Stomach (tissue), 19 donors: ENCODE measurements at places on chromosomes 6 and 20. TPM values are rescaled to one million over a fixed set of nuclear protein-coding genes. Genes with fewer than 3 reads are reported as not detected.

DNA sequence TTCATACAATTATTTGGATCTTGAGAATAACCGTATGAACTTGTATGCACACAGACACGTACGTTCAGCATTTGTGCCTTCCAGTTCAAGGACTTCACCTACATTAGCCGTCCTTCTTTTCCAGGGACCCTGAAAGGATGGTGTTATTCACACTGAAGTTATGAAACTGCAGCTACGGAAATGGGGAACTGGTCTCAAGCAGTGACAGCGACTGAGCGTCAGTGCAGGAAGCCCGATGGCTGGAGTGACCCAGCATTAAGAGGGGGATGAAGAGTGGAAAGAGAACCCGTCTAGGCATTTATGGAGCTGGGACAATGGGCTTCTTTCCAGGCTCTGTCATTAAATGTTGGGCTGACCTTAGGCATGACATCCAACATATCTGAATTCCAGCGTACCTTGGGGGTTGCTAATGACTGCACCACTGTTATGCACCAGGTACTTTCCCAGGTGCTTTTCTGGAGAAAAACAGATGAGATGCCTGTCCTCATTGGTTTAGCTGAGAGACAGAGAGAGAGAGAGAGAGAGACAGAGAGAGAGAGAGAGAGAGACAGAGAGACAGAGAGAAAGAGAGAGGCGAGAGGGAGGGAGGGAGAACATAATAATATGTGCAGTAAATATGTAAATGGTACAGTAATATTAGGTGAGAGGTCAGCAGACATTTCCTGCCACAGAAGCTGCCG, 204.7 kb upstream of the EXOC2 start:
- no peak for DNase-seq

- peak; percentile 89 for DNase-seq
These were observed 12.1 kb upstream of the PDYN start for GRCh38 chr20:2005831-2006426.

- DNase-seq = no peak
These were observed 69.2 kb downstream of the PRDM1 start for GRCh38 chr6:106155219-106155830.

The LPA gene
- not detected for total RNA-seq

DNA sequence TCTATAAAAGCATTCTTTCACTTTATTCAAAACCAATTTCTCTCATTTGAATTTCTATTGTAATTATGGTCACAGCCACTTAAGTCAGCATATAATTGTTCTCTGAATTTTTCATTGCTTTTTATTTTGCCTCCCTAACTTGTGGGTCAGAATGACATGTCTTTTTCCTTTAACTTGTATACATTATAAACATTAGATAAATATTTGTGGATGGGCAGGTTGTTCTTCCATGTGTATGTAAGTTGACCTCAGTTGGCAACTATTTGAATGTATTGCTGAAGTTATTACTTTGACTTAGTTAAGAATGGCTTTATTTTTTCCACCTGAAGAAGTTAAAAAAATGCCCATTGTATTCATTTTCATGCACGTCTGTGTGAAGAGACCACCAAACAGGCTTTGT, 83.0 kb upstream of the MAP3K7 start:
- DNase-seq = no peak

DNA sequence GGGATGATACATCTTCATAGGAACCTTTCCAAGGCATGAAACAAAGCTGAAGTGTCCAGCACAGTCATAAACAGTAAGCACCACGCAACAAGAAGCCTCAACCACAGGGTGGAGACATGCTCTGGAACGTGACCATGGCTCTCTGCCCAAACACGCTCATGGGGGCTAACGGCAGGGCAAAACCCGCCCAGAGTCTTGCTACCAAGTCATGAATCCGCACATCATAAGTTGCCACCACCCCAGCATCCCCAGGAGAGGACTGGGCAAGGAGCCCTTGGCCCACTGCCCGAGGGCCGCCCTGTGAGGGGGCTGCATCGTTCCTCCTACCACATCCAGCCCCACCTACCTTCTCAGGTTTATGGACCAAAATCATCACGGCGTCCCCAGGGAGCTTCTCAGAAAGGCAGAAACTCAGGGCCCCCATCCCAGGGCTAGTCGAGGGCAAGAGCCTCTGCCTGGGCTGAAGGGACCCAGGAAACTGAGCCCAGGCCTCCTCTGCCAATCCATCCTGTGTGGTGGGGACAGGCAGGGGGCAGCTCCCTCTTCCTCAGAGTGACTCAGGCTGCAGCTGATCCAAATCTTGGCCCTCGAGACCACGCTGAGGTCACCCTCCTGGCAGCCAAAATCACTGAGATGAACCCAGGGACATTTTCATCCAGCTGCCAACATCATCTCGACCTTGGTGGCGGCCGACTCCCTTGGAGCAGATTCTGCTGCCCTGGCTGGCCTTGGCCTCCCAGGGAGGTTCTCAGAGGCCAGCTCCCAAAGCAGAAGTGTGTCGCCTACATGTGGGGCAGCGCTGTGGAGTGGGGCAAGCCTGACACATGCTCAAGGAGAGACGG, 42.6 kb downstream of the BMP7 start:
- DNase-seq = no peak

GRCh38 chr6:16045238-16045637, 83.6 kb upstream of the MYLIP start:
- DNase-seq = peak; percentile 31

- peak; percentile 79 for DNase-seq
These were observed 130.4 kb downstream of the MOXD1 start for GRCh38 chr6:132270726-132271402.

DNA sequence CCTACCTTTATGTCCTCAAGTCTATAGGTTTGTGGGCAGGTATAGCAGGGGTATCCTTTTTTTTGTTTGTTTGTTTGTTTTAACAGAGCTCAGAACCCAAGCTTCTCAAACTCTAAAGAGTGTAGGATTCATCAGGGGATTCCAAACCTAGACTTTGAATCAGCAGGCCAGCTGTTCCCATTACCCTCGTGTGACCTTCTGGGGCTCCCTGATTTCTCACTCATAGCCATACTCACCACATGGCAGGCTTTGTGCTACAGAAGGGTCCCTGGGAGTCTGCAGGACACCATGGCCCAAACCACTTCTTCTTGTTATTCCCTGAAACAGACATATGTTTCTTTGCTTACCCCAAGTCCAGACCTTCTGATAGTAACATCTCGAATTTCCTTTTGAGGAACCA, 350.8 kb upstream of the TSHZ2 start:
- no peak for DNase-seq

The ADGRB3 gene
- 0.58 TPM for total RNA-seq

- no peak for DNase-seq
These were observed 71.4 kb downstream of the SOBP start for GRCh38 chr6:107561306-107561705.

The HCK gene
- total RNA-seq = 6.8 TPM

- peak; percentile 76 for DNase-seq
These were observed 119.9 kb upstream of the PRND start for GRCh38 chr20:4601630-4602296.

The SNAP25 gene
- total RNA-seq = 12.5 TPM

The PHACTR3 gene
- total RNA-seq = 0.58 TPM

- DNase-seq = no peak
These were observed 11.6 kb upstream of the KCNG1 start for GRCh38 chr20:51034476-51034875.

GRCh38 chr6:104332364-104332763, 527.4 kb downstream of the HACE1 start:
- no peak for DNase-seq

- no peak for DNase-seq
These were observed 33.4 kb upstream of the SCRT2 start for GRCh38 chr20:708956-709355.

- DNase-seq = no peak
These were observed 43.0 kb downstream of the RALGAPB start for GRCh38 chr20:38515631-38516030.

DNA sequence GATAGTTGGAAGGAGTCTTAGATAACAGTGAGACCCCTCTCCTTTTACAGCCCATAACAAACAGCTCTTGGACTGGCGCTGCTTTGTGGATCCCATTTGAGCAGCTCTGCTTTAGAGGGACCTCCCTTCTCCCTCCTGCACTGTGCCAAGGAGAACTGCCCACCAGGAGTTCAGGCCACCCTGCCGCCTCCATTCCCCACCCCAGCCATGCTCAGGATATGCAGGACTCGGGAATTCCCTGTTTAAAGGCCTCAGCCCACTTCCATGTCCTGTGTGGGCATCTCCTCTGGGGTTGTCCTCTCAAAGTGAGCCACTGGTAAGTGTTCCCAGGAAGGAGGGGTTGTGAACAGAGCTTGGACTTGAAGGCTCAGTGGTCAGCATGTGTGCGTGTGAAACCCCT, 312.6 kb upstream of the RNF24 start:
- DNase-seq = no peak

DNA sequence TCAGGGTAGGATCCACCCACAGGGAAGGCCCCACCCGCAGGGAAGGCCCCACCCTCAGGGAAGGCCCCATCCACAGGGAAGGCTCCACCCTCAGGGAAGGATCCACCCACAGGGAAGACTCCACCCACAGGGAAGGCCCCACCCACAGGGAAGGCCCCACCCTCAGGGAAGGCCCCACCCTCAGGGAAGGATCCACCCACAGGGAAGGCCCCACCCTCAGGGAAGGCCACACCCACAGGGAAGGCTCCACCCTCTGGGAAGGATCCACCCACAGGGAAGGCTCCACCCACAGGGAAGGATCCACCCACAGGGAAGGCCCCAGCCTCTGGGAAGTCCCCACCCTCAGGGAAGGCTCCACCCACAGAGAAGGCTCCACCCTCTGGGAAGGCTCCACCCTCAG, 40.5 kb downstream of the KCNQ2 start:
- DNase-seq = no peak

The CD93 gene
- 8.2 TPM for total RNA-seq

The CNR1 gene
- 4.8 TPM for total RNA-seq

The SMOC2 gene
- total RNA-seq = 261 TPM

- DNase-seq = no peak
These were observed 15.0 kb upstream of the PRIM2 start for GRCh38 chr6:57302477-57302876.

GRCh38 chr6:34200340-34200971, 36.2 kb upstream of the HMGA1 start:
- no peak for DNase-seq

DNA sequence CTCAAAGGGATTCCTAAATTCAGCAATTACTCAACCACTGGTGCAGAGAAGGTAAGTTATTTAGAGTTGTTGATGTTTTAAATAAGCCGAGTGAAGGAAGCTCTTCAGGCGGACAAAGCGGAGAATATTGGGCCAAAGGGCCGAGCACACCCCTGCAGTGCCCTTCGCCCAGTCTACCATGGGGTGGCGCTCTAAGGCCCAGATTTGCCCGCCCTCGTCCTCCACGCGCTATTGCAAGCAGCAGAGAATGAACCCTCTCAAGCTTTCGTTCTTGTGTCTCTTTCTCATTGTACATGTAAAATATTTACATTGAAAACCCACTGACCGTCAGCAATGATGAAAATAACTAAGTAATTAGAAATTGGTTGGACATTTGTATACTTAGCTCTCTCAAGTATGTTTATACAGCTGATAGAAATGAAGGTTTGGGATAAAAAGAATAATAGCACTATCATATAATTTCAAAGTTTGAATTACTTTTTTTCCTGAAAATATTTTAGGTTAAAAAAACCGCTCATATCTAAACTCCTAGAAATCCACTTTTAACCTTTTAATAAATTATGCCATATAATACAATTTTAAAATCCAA, 195.0 kb upstream of the CEP162 start:
- peak; percentile 75 for DNase-seq

The NOX3 gene
- not detected for total RNA-seq

GRCh38 chr6:110063594-110064263, 85.6 kb downstream of the GPR6 start:
- no peak for DNase-seq

GRCh38 chr20:53664121-53664520, 70.5 kb upstream of the ZNF217 start:
- DNase-seq = peak; percentile 42

DNA sequence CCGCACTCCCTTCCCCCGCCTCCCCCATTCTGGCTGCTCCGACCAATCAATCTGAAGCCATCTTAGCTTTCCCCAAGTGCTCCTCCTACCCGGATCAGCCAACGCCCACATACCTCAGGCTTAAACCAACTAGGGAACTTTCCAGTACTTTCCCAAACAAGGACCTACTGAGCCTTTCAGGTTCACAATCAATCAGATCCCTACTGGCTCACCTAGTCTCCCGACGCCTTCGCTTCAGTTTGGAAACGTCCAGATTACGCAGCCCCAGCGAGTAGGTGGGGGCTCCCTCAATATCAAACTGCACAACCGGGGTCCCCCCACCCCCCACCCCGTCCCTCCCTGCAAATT, 432 bp downstream of the HSPA1L start:
- DNase-seq = peak; percentile 94

The CAPN11 gene
- total RNA-seq = not detected

The OGFRL1 gene
- total RNA-seq = 2.6 TPM

The BIRC7 gene
- not detected for total RNA-seq

GRCh38 chr6:10526156-10526555, 5.0 kb downstream of the GCNT2 start:
- DNase-seq = no peak

DNA sequence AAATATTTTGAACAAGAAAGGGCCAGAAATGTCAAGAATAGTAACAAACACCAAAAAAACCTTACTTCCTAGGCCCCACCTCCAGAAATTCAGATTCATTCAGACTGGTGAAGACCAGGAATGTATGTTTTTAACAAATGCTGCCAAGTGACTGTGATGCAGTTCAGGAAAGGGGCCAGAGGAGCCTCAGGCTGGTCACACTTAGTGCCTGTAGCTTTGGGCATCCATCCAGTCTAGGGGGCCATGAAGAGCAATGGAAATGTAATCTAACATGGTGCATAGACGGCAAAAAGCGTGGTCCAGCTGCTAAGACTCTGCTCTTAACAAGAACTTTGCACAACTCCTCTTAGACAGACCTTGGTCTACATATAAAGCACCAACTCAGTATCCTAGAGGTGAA, 7.1 kb downstream of the GJA1 start:
- no peak for DNase-seq

The TULP1 gene
- total RNA-seq = not detected

The TINAG gene
- total RNA-seq = not detected

GRCh38 chr6:138590796-138591709, 91.8 kb upstream of the NHSL1 start:
- DNase-seq = peak; percentile 90

The IMPG1 gene
- total RNA-seq = not detected

The SLC25A27 gene
- total RNA-seq = 49.6 TPM

DNA sequence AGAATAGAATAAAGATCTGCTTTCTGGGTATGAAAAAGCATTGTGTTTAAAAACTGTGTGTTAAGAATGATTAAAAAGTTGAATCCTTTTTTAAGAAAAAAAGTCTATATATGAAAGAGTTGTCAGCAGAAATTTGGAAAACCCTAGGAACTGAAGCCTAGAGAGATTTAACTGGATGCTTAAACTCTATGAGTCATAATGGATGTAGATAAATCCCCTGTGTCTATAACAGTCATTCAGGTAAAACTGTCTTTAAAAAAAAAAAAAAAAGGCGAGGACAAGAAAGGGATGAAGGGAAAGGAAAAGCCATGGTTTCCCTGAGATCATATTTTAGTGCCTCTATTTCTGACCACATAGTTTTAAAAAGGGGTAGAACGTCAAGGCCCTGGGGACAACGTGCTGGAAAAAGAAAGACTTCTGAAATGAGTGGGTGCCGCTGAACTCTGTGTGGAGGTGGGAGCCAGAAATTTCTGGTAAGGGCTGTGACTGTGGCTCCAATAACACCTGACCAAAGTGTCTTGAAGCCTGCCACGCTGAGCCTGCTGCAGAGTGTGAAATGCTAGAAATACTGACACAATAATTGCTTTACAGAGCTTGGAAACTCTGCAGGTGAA, 302.6 kb upstream of the ARID1B start:
- DNase-seq = no peak

GRCh38 chr6:6002848-6003620, 3.7 kb downstream of the NRN1 start:
- DNase-seq = no peak

The LAMP5 gene
- 2.9 TPM for total RNA-seq

GRCh38 chr20:50219600-50219999, 29.0 kb downstream of the CEBPB start:
- DNase-seq = no peak
